ENCODE measurements at places on chromosomes 16 and 17.

- DNase-seq: no peak
Observed at GRCh38 chr17:48577330-48577945, 712 bp downstream of the HOXB4 start.

DNA sequence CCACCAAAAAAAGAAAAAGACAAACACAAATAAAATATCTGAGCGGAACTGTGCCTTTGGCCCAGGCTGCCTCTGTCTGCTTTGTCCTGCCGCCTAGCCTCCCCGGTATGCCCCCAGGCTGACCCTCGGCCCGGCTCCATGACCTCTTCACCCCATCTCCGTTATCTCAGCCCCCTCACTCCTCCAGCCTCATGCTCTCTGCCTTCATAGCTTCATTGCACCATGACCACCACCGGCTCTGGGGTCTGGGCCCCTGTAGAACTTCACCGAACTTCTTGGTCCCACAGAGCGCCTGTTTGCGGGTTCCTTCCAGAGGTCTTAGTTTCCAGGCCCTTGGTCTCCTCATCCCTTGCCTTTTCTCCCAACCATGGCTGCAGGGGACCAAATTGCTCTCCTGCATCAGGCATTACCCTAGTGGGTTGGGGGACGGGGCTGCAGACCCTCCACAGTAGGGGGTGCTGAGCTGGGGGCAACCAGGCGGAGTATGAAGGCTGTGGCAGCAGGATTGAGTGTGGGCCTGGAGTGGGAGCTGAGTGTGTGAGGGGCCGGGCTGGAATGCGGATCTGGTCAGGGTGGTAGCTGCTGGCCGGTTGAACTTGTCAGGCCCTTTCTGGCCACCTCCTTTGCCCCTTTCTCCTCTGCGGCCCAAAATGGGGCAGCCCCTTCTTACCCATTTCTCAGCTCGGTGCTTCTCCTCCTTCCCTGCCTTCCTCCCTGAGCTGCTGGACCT lies 6.9 kb downstream of the HIRIP3 start:
- DNase-seq: no peak

- no peak for DNase-seq
Observed at GRCh38 chr17:77535435-77535834, 394.7 kb downstream of the SEC14L1 start.

DNA sequence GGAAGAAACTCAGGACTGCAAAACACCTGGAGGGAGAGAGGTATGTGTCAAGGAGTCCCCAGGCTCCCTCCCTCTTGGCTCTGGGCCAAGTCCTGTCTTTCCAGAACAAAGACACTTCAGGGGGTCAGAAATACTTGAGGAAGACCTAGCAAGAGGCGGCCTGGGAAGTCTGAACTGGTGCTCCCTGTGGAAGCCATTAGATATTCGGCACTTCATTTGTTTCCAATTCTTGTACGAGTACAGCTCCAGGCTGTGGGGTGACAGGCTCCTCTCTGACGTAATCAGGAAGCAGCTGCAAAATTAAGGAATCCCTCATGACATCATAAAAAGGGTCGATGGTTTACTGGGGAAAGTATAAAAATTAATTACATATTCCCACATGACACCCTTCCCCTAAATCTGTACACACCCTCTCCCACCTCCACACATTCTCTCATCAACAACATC lies 108.7 kb downstream of the SMG6 start:
- DNase-seq: peak; percentile 27

DNA sequence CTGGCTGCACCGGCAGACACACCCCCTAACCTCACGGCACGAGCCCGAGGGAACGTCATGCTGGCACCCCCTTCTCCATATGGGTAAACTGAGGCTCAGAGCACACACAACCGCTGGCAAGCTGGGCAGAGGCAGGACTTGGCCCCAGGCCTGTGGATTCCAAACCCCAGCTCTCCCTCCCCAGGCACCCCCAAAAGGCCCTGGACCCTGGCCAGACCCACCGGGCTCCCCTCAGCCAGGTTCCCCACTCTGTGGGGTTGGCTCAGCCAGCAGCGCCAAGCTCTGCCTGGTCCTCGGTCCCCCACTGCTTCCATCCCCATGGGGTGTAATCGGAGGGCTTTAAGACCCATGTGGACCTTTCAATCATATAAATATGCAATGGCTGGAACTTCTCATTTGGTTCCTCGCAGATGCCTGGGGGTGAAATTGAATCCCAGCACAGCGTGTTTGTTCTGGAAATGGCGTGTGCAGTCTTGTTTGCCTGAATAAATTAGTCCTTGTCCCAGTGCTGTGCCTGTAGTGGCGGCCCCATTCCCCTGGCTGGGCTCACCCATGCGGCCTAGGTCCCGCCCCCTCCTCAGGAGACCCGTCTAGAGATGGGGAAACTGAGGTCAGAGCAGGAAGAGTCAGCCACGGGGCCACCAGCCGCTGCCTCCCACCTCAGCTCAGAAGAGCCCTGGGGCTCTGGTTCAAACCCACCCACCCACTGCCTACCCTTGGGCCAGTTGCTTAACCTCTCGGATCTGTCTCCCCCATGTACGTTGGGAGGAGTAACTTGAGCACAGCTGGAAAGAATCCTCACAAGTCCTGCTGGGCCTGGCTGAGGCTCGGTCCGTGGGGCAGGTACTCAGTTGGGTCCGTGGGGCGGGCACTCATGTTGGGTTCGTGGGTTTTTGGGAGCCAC lies 57.3 kb downstream of the ZFPM1 start:
- no peak for DNase-seq

Measured in uterus (tissue), 4 donors.